ENCODE measurements at places on chromosomes 2 and 18.

GRCh38 chr2:108870069-108870644, 83.6 kb downstream of the CCDC138 start:
- DNase-seq = no peak

GRCh38 chr2:201939453-201939941, 94.2 kb upstream of the FZD7 start:
- no peak for DNase-seq

DNA sequence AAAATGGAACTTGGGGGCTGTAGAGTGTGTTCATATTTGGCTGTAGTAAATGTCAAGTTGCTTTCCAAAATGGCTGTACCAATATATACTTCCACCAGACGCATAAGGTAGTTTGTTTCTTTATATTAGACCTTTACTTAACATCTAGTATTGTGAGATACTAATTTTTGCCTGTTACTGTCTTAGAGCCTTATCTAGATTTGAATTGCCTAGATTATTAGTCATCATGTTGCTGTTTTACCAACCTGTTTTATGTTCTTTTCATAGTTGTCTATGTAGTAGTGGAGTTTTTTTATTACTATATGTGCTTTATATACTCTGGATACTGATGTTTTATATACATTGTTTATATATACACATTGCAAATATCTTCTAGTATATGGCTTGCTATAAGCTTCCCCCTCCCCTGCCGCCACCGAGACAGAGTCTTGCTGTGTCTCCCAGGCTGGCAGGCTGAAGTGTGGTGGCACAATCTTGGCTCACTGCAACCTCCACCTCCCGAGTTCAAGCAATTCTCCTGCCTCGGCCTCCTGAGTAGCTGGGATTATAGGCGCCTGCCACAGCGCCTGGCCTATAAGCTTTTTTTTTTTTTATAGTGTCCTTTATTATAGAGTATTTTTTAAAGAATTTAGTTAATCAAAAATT, 18.9 kb downstream of the SLC39A10 start:
- DNase-seq = no peak

- DNase-seq = no peak
Measured at GRCh38 chr2:31483246-31483645, 68.7 kb upstream of the XDH start.

DNA sequence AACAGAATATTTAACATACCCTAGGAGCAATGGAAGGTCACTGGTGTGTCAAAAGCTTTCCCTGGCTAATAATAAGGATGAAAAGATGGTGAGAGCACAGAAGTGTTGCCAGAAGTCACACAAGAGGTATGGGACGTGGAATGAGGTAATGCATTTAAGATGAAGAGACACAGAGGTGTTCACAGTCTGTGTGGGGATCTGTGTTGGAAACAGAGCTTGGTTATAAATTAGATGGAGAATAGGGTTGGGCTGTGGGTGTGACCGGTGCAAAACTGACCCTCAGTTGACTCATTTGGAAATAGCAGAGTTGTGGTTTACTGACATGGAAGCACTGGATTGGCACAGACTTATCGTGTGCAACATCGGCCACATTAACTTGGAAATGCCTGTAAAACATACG, 372.5 kb downstream of the SATB2 start:
- DNase-seq = no peak

- DNase-seq = peak; percentile 81
Measured at GRCh38 chr2:32061973-32062861, 1.1 kb upstream of the SPAST start.

- DNase-seq = no peak
Measured at GRCh38 chr2:32418778-32419177, 62.0 kb downstream of the BIRC6 start.

- DNase-seq = no peak
Measured at GRCh38 chr2:212156088-212156487, 382.5 kb downstream of the ERBB4 start.

- peak; percentile 79 for DNase-seq
Measured at GRCh38 chr2:216606551-216607276, 26.5 kb upstream of the IGFBP2 start.

DNA sequence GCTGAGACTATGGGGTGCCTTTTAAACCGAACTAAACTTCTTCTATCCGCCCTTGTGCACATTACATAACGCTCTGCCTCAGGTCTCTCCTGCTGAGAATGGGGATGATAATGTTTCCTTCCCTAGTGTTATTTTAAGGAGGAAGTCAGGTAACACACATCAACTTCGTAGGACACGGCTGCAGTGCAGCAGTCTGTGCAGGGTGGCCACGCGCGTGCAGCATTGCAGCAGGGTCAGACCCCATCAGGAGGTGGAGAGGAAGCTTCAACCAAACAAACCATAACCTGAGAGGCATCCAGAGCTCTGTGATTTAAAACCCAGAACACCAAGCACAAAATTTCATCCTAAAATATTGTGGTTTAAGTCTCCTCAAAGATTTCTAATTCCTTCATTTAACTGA, 50.6 kb downstream of the MYT1L start:
- no peak for DNase-seq

- DNase-seq = no peak
Measured at GRCh38 chr18:47264308-47264700, 12.8 kb upstream of the SKOR2 start.

DNA sequence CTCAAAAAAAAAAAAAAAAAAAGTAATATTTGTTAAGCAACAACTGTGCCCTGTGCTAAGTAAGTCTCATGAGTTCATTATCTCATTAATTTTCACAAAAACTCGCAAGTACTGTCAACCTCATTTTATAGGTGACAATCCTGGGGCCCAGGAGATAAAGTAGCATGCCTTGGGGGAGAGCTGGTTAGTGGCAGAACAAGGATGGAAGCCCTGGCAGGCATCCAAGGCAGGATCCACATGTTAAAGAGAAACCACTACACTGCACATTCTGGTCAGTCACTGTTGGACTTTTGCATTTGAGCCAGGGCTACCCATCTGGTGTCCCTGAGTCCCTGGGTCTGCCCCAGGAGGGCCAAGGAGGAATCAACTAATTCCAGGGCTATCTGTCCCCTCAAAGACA, 54.6 kb downstream of the ZFP36L2 start:
- no peak for DNase-seq

- DNase-seq = no peak
Measured at GRCh38 chr2:194556629-194557028, 1100.4 kb upstream of the SLC39A10 start.

DNA sequence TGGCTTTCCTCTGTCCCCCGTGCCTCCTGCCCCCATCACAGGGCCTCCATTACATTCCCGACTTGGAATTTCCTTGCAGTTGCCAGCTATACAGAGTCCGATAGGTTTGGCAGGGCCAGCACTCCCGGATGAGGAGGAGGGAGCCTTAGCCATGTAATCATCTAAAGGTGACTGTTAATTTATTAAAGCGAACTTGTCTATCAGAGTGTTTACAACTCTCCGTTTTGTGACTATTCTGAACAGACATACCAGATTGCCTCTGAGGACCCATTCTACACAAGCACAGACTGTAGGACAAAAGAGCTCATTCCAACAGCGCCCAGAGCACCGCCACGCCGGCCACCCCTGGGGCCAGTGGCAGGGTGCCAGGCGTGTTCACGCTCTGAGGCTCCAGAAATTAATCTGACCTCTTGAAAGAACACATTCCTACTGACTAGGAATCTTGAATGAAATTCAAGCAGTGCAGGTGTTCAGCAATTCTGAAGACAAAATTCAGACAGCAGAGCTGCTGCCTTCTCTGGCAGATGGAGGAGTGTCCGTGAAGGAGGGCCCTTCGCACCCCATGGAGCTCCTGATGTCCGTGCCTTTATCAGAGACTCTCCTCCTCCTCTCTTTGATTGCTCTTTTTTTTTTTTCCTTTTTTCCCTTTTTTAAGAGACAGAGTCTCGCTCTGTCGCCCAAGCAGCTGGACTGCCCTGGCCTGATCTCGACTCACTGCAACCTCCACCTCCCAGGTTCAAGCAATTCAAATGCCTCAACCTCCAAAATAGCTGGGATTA, 58.1 kb upstream of the RALBP1 start:
- DNase-seq = no peak

- DNase-seq = no peak
Measured at GRCh38 chr2:186690786-186691185, 3.1 kb upstream of the FAM171B start.

DNA sequence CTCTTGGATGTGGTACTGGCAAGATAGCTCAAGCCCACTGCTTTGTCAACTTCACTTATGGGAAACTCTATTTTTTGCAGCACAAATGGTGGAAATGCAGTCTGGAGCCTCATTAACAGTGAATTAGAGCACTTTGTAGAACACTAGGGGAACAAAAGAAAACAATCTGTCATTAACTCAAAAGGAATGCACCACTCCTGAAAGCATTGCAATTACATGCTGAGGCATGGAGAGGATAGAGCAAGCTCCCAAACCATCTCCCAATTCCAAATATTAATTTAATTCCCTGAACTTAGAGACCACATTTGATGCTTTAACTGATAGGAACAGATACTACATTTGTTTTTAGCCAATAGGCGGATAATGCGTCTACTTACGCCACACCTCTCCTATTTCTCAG, 32.8 kb upstream of the TANC1 start:
- no peak for DNase-seq

DNA sequence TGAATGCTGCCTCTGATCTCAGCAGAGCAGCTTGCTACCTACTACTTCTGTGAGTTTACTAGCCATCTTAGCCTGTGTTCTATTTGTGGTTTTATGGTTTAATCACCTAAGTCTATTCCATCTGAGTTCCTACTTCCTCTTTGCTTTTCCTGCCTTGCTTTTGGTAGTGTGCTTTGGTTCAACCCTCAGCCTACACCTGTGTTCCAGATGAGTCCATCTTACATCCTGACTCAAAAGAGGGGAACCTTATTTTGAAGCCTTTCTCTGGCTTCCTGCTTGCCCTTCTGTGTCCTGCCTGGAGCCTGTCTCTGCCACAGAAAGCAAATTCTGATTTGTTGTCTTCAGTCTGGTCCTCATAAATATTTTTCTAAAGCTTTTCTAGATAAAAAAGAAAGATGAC, 530.3 kb upstream of the MEX3C start:
- no peak for DNase-seq

DNA sequence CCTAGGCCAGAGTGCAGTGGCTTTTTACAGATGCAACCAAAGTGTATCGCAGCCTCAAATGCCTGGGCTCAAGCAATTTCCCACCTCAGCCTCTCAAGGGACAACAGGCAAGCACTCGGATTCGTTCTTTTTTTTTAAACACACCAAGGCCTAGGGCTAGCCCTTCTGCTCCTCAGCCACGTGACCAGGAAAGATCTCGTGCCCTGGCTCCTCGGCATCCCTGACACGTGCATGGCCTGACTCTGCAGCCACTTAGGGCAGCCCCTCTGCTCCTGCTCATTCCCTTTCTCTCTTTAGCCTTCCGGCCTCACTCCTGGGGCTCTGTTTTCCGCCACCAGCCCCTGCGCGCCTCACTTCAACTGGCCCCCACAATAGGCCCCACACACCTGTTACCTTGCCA, 18.4 kb downstream of the FAM178B start:
- no peak for DNase-seq

- DNase-seq = no peak
Measured at GRCh38 chr2:23926290-23926749, 603 bp downstream of the ATAD2B start.

GRCh38 chr2:237210297-237210696, 124.6 kb downstream of the COPS8 start:
- no peak for DNase-seq

DNA sequence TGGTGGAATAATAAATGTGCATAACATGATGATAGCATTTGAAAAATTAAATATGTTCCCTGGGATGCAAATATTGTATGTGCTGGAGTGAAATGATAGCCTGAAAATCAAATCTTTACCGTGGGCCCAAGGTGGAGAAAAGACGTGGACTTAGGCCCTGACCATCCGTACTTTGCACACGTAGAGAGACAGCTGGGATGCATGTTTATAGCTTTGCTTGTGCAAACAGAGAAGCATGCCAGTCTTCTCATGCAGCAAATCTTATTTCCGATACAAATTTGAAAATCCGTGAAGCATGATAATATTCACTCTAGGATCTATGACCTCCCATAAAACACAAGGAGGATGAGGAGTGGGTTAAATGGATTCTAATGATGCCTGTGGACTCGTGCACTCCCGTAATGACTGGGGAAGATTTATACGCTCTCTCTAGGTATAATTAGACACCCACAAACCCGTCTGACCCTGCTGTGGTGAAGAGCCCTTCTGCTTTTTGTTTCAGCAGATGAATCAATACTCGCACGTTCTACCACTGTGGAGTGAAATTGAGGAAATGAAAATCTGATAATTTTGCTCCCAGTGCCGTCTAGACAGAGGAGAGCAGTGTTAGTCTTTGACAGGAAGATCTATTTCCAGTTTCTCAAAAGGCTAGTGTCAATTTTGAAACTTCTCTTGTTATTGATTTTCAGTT, 810.3 kb upstream of the SALL3 start:
- no peak for DNase-seq

- no peak for DNase-seq
Measured at GRCh38 chr18:11047156-11047555, 102.2 kb downstream of the PIEZO2 start.

DNA sequence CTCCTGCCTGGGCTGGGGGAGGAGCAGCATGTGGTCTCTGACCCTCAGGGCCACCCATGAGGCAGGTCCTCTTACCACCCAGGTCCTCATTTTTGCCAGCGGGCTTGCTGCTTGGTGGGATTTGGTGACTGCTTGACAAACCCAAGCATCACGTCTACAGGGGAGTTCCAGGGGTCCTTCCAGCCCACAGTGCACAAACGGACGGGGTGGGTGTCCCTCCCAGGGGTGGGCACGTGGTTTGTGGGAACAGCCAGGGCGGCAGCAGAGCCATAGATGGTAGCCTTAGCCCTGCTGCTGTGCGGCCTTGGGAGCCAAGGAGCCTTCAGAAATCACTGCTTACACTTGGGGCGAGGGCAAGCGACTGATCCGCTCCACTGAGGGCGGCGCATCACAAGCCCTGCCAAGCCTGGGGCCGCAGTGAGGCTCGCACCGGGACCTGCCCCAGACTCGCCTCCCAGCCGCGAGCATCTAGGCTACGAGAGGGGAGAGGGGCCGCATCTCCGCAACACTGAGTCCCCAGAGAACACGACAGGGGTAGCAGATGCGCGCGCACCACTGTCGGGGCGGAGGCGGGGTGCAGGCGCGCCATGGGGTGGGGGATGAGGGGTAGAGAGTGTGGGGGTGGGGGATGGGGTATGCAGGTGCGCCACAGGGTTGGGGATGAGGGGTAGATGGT, 36.9 kb downstream of the SNED1 start:
- DNase-seq = no peak

- no peak for DNase-seq
Measured at GRCh38 chr18:3440341-3440740, 9.6 kb upstream of the TGIF1 start.

DNA sequence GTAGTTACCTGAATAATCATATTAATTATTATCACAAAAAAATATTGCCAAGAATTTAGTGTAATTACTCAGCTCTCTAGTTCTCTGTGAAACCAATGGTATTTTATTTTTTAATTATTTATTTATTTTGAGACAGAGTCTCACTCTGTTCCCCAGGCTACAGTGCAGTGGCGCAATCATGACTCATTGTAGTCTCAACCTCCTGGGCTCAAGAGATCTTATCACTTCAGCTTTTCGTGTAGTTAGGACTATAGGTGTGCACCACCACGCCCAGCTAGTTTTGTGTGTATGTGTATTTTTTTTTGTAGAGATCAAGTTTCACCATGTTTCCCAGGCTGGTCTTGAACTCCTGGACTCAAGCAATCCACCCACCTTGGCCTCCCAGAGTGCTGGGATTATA, 440.4 kb upstream of the CDH20 start:
- no peak for DNase-seq

GRCh38 chr2:126835831-126836230, 62.9 kb upstream of the TEX51 start:
- DNase-seq = no peak

- no peak for DNase-seq
Measured at GRCh38 chr2:200177971-200178911, 128.3 kb upstream of the SPATS2L start.
